Stimulated activated CD8-positive, alpha-beta memory T cell treated with anti-CD3 and anti-CD28 coated beads, Interleukin-4, amount 100 ng/mL, for 1 hour (primary cell): ENCODE measurements at places on chromosomes 4 and X.

- DNase-seq: no peak
Observed at GRCh38 chrX:9604111-9604907, 139.5 kb downstream of the TBL1X start.

DNA sequence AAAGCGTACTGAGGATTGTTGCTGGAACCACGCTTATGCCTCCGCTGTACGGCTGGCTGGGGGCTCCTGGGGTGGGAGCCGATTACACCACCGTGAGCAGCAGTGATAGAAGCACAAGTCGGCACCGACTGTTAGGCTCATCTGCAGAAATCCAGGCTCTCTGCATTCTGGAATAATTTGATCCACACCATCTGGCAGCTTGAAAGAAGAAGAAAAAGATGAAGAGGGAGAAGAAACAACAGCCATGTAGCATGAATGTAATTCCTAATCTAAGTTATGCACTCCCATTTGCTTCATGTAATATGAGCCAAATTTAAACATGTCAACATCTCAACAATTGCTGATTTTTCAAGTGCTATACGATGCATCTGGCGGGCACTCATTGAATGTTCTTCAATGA is 84.6 kb upstream of the DHX15 start:
- no peak for DNase-seq

DNA sequence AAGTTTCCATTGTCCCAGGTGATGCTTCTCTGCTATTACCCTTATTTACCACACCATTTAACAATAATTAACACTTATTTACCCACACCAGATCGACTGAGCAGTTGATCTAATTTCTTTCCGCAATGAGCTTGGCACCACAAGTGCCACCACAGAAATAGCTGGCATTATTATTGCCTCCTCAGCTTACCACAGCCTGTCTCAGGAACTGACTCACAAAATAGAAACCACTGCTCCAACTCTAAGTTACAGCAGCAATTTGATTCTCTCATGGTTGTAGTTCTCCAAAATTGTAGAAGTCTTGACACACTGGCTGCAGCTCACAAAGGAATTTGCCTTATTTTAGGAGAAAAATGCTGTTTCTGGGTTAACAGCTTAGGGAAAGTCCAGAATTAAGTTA is 22.5 kb downstream of the ZNF721 start:
- DNase-seq: no peak

DNA sequence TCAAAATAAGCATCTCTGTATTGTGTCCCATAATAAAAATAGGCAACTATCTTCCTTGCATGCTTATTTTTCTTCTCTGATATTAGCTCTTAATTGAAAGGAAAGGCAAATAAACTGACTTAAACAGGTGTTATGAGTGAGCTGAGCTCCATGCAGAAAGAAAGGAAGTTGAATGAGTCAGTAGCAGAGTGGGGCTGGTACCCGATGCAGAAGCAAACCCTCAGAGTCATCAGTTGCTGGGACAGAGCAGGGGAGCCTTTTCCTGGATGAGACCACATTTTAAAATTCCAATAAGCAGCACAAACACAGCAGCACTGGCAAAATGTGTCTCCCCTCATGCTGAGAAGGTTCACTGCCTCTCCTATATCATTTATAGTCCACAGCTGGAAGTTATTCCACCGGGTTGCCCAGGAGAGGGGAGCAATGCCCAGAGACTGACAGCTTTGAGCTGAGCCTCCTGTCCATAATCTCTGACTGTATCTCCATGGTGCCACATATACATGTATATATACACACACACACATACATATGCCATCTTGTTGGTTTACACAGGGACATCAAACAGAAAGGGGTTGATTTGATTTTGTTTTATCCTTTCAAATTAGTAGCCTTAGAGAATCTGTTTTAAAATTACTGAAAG is 274.3 kb upstream of the PPARGC1A start:
- DNase-seq: no peak

- DNase-seq: no peak
Observed at GRCh38 chr4:182715548-182715947, 201.6 kb downstream of the DCTD start.

GRCh38 chr4:40547789-40548132 is 81.9 kb downstream of the RBM47 start:
- no peak for DNase-seq

DNA sequence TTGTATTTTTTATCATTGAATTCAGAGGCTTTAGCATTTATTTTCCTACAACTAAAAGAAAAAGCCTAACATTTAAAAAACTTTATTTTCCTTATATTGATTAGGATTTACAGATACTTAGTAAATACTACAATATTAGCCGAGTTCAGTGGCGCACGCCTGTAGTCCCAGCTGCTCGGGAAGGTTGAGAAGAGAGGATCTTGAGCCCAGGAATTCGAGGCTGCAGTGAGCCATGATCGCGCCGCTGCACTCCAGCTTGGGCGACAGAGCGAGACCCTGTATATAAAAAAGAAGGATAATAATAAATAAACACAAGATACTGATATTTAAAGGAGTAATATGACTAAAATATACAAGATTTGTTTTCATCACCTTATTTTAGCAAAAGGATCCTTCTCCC is 681 bp upstream of the UPF3B start:
- DNase-seq: no peak

GRCh38 chrX:118630848-118631247 is 96.6 kb upstream of the IL13RA1 start:
- DNase-seq: no peak

DNA sequence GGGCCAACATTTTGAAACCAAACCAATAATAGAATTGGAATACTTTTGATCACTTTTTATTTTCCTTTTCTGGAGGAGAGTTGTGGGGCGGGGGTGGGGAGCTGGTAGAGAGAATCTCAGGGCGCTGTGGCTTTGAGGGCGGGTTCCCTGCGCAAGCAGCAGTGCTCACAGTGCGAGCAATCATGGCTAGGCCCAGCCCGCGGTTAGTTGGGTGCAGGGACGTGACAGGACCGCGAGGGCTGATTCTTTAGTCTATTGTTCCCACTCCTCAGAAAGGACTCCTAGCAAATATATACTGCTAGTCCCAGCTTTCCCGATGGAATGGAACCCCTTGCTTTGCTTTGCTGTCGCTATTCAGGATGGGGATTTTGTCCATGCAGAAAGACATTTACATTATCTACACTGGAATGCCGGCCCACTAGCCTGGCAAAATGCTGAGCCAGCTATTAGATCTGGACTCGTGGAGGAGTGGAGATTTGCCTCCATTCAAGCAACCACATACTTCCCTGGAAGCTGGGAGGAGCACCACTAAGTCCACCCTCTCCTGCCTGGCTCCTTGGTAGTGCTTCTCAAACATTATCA is 23.9 kb upstream of the APLN start:
- DNase-seq: no peak

DNA sequence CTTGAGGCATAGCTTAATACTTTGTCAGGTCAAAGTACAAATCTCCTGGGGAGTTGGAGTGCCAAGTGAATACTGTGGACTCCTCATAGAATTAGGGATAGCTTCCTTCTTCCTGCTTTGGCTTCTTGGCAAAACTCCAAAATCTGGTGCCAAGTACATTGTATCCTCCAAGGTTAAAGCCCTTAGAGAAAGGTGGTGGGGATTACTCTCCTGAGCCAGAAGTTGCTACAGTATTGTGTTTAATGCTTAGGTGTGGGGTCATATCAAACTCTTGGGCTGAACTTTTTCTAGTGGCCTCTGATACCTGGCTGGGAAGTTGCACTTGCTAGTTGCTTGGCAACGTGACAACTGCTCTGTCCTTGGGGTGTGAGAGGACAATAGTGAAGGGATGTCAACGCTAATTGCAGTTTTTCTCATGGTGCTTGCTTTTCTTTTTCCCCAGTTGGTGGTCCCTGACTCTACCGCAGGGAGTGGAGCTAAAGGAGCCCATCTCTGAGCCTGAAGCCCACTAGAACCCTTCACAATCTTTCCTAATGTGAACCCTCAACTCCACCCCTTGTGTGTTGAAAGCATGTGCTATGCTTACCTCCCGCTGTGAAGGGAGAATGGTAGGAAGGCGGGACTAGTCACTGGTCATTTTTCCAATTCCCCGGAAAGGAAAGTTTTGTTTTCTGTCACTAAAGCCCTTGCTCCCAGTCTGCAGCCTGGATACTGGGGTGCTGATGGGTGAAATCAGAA is 35.5 kb downstream of the DLG3 start:
- DNase-seq: no peak

- no peak for DNase-seq
Observed at GRCh38 chr4:118849867-118850487, 14.1 kb upstream of the SEC24D start.

GRCh38 chr4:132587626-132588025 is 561.5 kb upstream of the PCDH10 start:
- DNase-seq: no peak

DNA sequence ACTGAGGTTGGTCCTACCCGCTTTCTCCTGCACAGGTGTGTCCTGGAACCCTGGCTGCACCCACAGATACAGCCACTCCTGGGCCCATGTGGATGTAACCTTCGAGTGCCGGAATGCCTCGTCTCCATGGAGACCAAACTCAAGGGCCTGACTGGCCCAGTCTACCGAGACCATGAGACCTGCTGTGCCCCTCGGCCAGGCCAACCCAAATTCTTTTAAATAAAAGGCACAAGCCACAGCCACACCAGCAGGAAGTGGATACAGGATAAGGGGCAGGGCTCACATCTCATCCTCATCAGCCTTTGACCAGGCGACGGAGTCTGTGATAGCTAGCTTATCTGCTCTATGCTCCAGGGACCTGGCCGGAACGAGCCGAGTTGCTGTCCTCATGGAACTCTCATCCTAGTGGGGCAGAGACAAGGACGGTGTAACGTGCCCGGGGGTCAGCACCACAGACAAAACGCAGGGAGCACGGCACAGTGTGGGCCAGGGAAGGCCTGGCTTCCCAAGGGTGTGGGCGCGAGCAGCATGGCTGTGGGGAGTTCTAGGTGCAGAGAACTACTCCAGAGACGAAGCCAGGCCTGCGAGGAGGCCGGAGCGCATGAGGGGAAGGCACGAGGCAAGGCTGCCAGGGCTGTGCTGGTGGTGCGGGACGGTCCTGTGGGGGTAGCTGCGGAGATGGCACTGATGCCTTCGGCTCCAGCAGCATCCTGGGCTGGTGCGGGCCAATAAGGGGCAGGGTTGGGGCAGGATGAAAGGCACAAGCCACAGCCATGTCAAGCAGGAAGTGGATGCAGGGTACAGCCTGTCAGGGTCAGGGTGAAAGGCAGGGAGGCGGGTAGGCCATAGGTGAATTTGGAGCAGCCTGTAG is 22.7 kb downstream of the NOP14 start:
- DNase-seq: no peak

GRCh38 chrX:100654261-100654660 is 10.3 kb downstream of the SRPX2 start:
- no peak for DNase-seq

- peak; percentile 34 for DNase-seq
Observed at GRCh38 chr4:88697588-88698329, at the start of gene NAP1L5. Gene NAP1L5, minus strand, starts transcription at chr4:88697829. Its CDS starts 75 bp downstream, at chr4:88697754.

GRCh38 chr4:71995297-71995696 is 36.5 kb upstream of the NPFFR2 start:
- DNase-seq: no peak

DNA sequence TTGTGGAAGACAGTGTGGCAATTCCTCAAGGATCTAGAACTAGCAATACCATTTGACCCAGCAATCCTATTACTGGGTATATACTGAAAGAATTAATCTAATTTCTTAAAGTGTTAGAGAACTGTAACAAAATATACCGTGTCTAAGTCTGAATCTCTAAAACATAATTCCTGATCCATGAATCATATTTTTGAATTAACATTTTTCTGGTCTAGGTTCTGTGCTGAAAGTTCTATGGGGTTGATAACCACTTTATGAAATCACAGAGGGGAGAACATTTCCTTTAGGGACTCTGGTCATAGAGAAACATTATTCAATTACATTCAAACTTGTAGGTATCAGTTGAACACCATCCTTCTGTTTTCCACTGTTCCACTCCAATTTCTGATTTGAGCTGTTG is 91.9 kb upstream of the ETNPPL start:
- DNase-seq: no peak
